Neural progenitor cell (in vitro differentiated cells): ENCODE measurements at places on chromosomes 16 and 17. TPM values are rescaled to one million over a fixed set of nuclear protein-coding genes. Genes with fewer than 3 reads are reported as not detected.

GRCh38 chr16:28879261-28879840 lies 1.1 kb downstream of the ATP2A1 start:
- DNase-seq: peak; percentile 16

DNA sequence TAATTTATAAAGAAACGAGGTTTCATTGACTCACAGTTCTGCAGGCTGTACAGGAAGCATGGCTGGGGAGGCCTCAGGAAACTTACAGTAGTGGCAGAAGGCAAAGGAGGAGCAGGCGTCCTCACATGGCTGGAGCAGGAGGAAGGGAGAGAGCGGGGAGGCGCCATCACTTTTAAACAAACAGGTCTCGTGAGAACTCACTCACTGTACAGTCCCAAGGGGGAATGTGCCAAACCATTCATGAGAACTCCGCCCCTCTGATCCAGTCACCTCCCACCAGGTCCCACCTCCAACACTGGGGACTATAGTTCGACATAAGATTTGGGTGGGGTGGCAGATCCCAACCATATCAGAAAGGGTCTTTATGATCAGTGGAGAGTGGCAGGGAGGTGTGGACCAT lies 392.4 kb upstream of the TNRC6C start:
- DNase-seq: no peak

- no peak for DNase-seq
Measured at GRCh38 chr16:3798838-3799237, 81.5 kb upstream of the TRAP1 start.

DNA sequence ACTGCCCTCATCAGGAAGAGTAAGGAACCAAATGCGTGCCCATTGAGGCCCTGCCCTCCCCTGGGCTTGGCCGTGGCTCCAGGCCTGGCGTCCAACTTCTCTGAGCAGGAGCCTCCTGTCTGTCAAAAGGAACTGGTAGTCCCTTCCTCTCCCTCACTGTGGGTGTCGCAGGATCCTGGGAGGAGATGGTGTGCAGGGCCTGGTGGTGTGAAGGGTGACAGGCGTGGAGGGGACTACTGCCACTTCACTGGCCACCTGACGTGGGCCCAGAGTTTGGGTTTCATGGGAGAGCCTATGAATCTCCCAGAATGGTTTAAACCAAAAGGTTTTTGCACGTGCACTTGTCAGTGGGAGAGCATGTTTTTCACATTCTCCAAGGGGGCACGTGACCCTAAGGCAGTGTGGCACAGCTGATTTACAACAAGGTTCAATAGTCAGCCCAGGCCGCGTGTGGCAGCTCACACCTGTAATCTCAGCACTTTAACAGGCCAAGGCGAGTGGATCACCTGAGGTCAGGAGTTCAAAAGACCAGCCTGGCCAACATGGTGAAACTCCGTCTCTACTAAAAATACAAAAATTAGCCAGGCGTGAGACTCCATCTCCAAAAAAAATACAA lies 12.5 kb downstream of the ARL2BP start:
- no peak for DNase-seq

DNA sequence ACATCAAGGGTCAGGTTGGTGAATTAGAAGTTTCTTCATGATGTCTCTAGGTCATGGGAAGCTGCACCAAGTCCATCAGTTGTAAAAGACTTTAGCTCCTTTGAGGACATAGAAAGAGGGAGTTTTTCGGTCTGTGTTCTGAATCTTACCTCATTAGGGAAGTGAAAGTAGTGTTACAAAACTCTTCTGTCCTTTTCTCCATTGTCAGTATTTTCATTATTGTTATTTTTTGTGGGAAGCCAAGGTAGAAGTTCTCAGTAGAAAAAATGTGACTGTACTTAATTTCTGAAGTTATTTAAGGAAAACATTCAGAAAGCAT lies 24.2 kb downstream of the MAP3K3 start:
- DNase-seq: no peak

The NPW gene
- 0.99 TPM in 1 of 2 replicates, not detected in the other for total RNA-seq
